ENCODE measurements at places on chromosomes 2 and 18. TPM values are rescaled to one million over a fixed set of nuclear protein-coding genes. Genes with fewer than 3 reads are reported as not detected.

GRCh38 chr2:171523088-171524017, 1.1 kb downstream of the CYBRD1 start:
- DNase-seq: peak; percentile 90

The ANO7 gene
- 1.7 TPM for total RNA-seq

DNA sequence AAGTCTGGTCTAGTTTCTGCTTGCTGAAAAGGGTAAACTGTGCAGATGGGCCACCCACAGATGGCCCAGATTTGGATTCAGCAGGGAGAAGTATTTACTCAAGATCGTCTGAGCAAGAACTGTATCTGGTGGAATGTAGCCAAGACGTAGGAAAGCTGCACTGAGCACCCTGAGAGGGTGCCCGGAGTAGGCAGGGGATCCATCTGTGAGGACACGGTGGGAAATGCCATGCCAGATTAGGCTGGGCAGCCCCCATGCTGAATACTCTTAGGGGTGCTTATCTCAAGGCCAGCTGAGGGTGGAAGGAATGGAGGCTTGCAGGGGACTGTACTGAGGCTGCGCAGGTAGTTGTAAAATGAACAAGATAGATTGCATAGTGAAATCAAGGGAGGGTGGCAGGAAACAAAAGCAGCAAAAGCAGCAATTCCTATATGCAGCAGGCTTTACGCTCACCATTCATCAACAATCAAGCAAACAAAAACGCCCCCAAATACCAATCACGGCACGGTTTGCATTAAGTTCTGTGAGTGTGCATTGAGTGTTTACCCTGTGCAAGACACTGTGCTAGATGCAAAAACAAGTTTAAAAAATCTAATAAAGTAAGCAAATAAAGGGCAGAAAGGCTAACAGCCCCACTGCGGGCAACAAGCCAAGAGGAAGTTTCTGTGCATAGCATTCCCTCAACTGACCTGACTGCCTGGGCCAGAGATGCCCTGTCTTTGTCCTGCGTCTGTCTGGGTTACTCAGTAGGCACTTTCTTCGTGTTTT, 32.2 kb upstream of the LPIN2 start:
- no peak for DNase-seq

DNA sequence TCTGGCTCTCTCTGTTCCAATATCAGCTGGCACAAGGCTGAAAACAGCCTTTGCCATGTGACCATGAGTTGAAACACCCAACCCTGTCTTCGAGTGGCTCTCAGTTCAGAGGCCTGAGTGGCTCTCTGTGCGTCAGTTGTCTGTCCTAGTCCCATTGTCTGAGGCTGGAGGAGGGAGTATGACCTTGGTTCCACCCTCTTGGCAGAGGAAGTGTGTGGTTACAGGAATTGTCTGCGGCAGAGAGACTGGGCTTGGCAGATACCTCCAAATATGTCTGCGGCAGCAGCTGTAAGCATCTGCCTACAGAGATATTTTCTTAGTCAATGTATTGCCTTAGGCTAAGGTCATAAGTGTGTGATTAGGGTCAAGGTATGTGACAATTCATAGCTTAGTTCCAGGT, 32.6 kb downstream of the CNGA3 start:
- DNase-seq: no peak

The CDH20 gene
- 0.74 TPM for total RNA-seq

GRCh38 chr2:31475692-31476091, 61.1 kb upstream of the XDH start:
- DNase-seq: no peak

- no peak for DNase-seq
Measured at GRCh38 chr2:109031476-109032228, 42.6 kb upstream of the EDAR start.

GRCh38 chr2:143501106-143501676, 372.0 kb downstream of the ARHGAP15 start:
- DNase-seq: no peak

The WNT10A gene
- not detected for total RNA-seq

The STAM2 gene
- 31.4 TPM for total RNA-seq

The PSMA8 gene
- not detected for total RNA-seq

- DNase-seq: no peak
Measured at GRCh38 chr2:201358684-201359083, 1.5 kb upstream of the FLACC1 start.

The EDAR gene
- not detected for total RNA-seq

DNA sequence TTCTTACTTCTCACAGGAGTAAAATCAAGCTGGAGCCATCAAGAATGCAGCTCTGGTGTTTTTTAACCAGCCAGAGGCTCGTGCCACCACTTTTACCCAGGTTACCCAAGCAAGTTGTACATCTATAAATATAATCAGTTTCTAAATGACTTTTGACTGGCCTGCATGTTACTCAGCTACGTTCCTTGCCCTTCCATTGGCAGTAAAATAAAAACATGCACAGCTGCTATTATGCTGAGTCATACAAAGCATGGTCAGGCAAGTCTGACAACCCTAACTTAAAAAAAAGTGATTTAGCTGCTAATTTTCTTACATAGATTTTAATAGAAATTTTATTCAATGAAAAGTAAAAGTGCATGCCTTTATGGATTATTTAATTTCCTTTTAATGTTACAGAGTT, 111.7 kb upstream of the CSRNP3 start:
- DNase-seq: no peak

DNA sequence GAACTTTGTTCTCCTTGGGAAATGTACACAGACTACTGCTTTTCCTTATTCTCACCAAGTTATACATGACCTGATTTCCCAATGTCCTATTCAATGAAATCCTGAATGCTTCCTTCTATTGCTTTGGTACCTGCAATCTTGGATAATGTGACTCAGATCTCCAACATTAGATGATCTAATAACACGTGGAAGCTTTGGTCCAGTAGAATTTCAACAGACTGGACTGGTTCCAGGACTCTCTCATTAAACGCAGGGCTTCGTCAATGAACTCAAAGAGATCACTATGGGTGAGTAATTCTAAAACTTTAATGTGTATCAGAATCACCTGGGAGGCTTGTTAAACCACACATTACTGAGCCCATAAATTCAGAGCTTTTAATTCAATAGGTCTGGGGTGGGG, 413.6 kb upstream of the KCNH7 start:
- DNase-seq: no peak

- DNase-seq: no peak
Measured at GRCh38 chr2:187081461-187081860, 232.5 kb upstream of the ZSWIM2 start.

GRCh38 chr18:58896268-58896667, 31.6 kb downstream of the ZNF532 start:
- DNase-seq: no peak

The NEB gene
- total RNA-seq: 0.64 TPM

The RAX gene
- not detected for total RNA-seq

GRCh38 chr2:138964418-138964817, 184.2 kb upstream of the NXPH2 start:
- DNase-seq: no peak

GRCh38 chr18:62702259-62702658, 13.1 kb upstream of the PHLPP1 start:
- no peak for DNase-seq

- DNase-seq: no peak
Measured at GRCh38 chr2:221308507-221309066, 263.5 kb downstream of the EPHA4 start.

The CAPG gene
- total RNA-seq: 124 TPM

The SLC19A3 gene
- total RNA-seq: 349 TPM

DNA sequence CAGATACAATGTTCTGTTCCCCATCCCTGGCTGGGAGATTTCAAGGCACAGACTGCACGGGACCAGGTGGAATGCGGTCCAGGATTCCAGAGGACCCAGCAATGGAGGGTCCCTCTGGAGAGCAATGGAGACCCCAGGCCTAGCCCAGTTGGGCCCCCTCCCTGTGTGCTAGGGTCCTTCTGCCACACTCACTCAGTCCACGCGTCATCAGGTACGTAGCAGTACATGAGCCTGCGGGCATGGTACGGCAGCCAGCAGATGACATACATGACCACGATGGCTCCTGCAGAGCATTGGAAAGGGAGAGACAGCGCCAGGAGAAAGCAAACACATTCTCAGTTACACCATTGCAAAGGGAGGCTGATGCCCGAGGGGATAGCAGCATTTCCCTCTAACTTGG, 10.1 kb downstream of the NTSR2 start:
- DNase-seq: peak; percentile 60

DNA sequence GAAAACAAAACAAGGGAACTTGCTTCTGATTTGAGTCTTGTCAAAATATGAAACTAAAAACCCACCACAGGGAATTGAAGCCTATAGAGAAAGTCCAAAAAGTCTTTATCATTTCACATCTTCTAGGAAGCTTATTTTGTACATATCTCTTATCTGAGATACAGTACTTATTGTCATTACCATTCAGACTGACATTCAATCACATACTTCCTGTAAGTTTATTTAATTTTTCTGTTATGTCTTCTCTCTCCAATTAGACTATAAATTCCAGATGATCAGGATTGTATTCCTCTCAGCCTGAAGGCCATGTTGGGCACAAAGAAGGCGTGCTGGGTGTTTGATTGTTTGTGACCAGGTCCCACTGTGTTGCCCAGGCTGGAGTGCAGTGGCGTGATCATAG, 59.2 kb downstream of the METTL4 start:
- no peak for DNase-seq

DNA sequence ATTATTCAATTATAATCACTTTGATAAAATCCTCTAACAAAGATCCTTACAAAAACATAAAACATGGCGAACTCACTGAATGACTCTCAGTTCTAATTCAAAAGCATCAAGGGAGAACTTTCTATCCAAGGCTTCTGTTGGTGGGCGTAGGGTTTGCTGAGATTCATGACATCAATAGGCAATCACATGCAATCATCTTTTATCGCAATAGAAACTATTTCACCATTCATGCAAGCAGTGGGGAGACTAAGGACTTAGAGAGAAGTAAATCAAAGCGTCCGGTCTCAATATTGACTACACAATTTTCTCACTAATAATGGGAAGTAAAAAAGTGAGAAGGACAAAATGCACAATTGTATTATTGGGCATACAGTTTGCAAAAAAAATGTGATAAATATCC, 168.7 kb downstream of the SCG2 start:
- no peak for DNase-seq

The SNRNP27 gene
- 54.2 TPM for total RNA-seq

DNA sequence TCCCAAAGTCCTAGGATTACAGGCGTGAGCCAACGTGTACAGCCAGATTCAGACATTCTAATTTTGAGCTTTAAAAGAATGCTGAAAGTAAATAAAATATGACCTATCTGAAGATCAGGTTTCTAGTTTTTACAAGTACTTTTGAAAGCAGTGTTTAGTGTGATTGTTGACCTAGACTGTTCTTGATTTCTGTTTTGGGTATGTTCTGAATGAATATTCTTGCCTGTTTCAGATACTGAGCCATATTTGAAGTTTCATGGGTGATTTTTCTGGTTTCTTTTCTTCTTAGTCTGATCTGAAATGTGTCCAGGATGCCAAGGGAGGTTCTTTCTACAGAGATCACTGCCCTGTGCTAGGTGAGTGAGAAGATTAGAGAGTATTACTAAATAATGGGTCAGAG, 37.2 kb downstream of the MIB1 start:
- DNase-seq: no peak

DNA sequence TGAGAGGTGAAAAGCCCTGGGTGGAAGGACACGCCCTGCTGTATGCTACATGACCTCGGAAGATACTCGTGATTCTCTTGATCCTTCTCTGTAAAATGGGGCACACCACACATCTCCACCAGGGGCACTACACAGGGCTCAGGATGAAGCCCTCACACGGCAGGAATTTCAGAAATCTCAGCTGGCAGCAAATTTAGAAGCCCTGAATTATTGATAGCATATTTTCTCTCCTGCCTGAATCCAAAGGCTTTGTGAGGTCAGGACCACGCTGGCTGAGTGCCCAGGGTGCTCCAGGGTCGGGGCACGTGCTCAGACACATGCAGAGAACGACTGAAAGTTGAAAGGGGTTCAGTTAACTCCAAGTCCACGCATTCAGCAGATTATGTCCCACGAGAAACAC, 42.1 kb upstream of the GALR1 start:
- DNase-seq: no peak

The SPP2 gene
- total RNA-seq: not detected

DNA sequence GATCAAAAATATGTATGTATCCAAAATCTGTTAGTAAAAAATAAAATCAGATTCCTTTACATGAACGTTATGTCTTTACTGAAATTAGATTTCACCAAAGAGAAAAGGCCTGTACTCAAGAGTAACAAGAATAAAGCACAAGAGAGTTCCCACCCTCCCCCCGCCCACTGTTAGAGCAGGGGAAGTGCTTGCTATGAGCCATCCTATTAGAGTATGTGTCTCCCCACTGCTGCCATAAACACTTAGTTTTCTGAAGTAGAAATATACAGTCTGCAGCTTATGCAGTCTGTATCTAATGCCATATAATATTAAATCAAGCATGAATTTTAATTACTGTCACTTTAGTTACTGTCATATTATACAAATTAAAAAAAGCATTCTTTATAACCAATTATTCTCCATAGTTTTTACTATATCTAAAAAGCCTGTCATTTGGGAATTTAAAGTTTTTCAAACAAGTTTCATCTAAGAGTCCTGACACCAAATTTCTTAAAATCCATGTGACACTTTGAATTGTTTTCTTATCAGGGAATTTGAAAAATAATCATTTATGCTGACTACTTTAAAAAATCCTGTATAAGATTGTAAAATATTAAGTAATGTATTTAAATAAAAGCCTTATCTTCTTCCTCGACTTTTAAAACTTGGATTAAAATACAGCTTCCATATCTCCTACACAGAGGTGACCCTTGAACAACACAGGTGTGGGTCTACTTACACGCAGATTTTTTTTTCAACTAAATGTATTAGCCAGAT, 51.8 kb upstream of the GPR75 start:
- DNase-seq: no peak

DNA sequence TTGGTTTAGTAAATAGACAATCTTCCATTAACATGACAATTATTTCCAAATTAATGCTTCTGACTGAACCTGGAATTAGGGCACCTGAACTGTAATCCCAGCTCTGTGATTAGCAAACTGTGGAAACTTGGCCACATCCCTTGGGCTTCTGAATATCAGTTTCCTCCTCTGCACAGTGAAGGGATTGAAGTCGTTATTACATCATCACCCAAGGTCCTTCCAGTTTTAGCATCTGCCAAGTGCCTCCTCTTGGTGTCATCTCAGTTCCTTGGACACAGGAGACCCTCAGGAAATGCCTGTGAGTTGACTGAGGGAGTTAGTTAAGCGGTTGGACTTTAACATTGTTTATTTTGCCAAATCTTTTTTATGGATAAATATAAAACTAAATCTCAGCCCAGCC, 64.8 kb downstream of the MOGAT1 start:
- no peak for DNase-seq

The AQP12A gene
- not detected for total RNA-seq

Measured in mesenteric fat pad (tissue), 1 donor.